HEK293T (cell line): ENCODE measurements at places on chromosomes 16 and 17.

DNA sequence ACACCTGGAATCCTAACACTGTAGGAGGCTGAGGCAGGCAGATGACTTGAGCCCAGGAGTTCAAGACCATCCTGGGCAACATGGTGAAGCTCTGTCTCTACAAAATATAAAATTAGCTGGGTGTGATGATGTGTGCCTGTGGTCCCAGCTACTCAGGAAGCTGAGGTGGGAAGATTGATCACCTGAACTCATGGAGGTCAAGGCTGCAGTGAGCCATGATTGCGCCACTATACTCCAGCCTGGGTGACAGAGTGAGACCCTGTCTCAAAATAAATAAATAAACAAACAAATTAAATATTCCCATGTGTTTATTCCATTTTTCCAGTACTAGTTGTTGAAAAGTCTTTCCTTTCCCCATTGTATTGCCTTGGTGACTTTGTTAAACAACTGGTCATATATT is 74.8 kb upstream of the DNAH17 start:
- DNase-seq, result no peak

- peak; percentile 19 for DNase-seq
These were observed 155.5 kb downstream of the ZNF423 start for GRCh38 chr16:49700251-49701064.

DNA sequence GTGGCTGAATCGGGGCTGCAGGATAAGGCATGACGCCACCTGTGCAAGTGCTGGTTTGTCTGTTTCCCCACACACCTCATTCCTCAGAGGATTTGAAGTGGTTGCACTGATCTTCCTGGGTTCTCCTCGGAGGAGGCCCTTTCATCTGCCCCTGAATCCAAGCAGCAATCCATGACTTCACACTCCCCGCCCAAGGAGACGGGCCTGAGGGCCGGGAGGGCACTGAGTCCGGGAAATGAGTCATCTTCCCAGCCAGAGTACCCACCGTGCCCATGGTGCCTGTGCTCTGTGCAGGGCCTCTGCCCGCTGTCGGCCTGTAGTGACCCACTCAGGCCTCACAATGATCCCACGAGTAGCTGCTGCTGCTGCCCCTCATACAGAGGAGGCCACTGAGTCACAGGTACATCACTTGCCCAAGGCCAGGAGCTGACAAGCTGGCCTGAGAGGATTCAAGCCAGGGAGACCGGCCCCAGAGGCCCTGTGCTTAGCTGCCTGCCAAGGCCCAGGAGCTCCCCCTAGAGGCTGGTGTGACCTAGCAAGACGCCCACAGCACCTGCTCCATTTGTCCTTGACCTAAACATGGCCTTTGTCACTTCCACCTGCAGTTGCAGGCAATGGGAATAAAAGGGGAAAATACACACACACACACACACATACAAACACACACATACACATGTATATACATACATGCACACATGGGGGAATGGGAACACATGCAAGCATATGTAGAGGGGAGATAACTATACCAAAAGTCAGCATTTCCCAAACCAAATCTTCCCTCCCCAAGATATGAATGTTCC is 240.0 kb downstream of the C16orf95 start:
- peak; percentile 79 for DNase-seq

- no peak for DNase-seq
These were observed 7.3 kb upstream of the SOCS3 start for GRCh38 chr17:78367193-78367592.

GRCh38 chr16:84988328-84989080 is 22.8 kb downstream of the ZDHHC7 start:
- DNase-seq, result no peak

DNA sequence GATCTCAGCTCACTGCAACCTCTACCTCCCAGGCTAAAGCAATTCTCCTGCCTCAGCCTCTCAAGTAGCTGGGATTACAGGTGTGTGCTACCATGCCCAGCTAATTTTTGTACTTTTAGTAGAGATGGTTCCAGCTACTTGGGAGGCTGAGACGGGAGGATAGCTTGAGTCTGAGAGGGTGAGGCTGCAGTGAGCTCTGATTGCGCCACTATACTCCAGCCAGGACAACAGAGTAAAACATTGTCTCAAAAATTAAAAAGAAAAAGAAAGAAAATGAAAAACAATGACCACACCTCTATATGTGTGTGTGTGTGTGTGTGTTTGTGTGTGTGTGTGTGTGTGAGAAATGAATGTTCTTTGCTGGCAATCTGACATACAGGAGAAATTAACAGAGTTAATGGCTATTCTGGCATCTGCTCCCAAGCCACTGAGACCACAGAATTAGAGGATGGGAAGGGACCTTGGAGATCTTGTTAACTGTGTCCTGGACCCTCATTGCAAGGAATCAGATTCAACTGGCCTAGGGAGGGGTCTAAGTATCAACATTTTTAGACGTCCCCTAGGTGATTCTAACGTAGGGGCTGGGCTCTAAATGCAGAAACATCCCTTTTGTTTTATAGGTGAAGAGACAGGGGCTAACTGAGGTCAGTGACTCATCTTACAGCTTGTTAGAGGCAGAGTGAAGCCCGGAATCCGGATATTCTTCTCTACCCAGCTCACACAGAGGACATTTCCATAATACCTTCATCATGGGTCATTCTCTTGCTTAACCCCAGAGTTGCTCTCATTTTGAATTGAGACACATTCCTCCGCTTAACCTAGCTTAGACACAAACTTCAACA is 16.4 kb upstream of the MARCHF10 start:
- DNase-seq, result no peak

DNA sequence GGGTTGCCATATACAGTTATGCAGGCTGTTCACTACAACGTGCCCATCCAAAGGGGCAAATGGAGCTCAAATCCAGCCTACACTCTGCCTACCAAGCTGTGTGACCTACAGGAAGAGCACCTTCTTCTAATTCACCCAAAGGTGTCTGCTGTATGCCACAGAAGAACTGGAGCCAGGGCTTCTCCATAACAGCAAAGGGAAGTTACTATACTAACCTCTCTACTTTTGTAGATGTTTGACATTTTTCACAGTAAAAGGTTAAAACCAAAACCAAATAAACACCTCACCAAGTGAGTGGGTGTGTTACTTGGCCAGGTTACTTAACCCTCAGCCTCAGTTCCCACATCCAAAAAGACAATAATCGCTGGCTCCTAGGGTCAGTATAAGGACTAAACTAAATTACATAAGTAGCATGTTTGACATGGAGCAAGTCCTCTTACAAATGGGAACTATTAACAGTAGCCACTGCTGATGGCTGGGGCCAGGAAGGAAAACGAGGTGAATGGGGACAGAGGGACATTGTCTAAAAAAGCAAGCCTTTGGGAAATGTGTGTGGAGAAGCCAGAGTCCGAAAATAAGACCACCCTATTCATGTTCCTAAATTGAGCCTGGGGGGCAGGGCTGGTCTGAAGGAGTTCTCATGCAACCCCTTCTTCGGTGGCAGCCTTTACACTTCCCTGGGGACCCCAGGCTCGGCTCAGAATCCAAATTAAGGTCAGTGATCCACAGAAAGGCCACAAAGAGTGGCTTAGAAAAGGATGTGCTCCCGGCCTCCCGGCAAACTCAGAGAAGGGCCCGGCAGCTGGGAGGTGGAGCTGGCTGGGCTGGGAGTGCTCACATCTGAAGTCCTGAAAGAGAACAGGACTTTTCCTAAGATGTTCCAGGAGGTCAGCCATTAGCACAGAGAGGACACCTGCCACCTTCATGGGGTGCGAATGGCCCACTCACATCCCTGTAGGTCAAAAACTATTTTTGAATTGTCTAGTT is 13.5 kb downstream of the CUEDC1 start:
- DNase-seq, result no peak

- DNase-seq, result no peak
These were observed 25.0 kb downstream of the KATNB1 start for GRCh38 chr16:57760357-57761160.

- no peak for DNase-seq
These were observed 10.1 kb downstream of the ST6GALNAC2 start for GRCh38 chr17:76575570-76575969.

GRCh38 chr17:78759203-78759968 is 22.7 kb downstream of the CYTH1 start:
- DNase-seq, result no peak

DNA sequence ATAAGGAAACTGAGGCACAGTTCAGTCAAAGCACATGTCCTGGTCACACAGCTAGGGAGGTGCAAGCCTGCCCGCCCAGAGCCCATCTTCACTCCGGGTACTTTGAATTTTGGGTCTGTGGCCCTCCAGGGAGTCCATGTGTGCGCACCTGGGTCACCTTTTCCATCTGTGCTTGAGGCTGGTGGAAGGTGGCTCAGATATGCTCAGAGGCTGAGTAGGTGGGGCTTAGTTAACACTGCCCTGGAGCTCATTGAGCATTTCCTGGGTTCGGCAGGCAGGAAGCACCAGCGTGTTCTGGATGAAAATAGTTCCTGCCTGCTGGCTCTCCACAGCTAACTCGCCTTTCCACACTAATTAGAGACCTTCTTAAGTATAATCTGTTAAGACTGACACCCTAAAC is 19.2 kb downstream of the FAM234A start:
- DNase-seq, result no peak

- no peak for DNase-seq
These were observed 43.1 kb downstream of the PIK3R5 start for GRCh38 chr17:8922451-8922850.

- no peak for DNase-seq
These were observed 139.8 kb downstream of the FOXL1 start for GRCh38 chr16:86718118-86718517.

- no peak for DNase-seq
These were observed 42.0 kb downstream of the GOSR1 start for GRCh38 chr17:30519166-30519565.

DNA sequence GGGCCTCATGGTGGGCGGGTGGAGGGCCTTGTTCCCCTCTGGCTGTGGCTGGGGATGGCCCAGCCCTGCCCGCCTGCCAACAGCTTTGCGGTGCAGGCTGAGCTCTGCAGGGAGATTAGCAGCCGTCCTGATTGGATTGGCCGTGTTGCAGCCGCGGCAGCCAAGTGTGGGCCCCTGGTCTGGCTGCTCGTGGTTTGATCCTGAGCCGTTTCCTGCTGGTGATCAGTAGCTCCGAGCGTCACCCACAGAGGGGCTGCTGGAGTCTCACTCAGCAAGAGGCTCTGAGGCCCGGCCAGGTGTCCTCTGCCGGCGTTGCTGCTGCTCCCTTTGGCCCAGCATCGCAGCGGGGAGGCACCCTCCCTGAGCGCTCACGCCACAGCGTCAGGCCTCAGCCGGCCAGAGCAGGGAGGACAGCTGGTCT is 32.5 kb downstream of the BAIAP2 start:
- DNase-seq, result no peak

DNA sequence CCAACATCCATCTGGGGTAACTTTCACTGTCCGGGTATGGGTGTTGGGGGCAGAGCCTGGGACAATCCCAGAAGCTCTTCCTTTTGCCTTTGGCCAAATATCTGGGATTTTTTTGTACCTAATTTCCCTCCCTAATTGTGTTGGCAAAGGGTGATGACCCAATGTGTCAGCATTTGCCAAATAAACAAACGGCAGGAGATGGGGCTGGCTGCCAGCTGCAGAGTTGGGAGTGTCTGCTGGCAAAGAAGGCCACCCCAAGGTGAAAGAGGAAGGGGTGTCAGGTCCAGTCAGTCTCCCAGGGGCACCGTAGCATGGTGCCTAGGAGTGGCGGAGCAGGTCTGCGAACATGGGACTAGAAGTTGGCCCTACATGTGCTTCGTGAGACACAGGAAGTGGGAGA is 73.0 kb downstream of the SLC6A2 start:
- no peak for DNase-seq

GRCh38 chr17:45847101-45847500 is 2.4 kb downstream of the SPPL2C start:
- no peak for DNase-seq

DNA sequence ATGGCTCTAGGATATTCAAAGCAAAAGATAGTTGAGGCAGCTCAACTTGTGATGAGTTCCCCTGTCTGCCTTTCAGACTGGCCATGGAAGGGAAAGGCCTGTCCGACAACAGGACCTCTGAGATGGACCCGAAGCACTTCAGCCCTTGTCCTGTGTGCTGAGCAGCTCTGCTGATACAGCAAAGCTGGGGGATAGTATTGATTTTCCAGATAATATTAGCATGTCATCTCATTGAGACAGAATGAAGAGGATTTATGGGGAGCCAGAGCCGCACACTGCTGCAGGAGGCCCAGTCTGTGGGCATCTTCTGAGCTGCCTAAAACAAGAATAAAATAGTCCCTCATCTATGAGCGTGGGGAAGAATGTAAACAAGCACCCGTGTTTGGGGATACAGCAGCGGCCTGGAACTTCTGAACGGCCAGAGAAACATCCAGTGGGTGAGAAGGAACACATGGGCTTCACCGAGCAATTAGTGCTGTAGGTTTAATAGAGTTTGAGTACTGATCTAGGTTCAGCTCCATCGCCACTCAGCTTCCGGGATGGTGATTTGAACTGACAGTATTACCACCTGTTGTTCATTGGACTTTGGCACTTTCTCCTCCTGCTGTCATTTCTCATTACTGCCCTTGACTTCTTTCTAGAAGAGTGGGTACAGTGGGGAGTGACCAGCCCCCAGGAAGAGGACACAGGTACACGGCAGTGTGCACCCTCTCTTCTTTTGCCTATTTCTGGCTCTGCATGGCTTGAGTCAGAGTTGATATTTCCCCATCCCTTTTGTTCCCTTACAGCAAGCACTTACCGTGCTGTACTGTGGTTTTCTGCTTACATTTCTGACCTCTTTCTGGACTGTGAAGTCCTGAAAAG is 96.5 kb upstream of the TBX2 start:
- DNase-seq, result no peak

DNA sequence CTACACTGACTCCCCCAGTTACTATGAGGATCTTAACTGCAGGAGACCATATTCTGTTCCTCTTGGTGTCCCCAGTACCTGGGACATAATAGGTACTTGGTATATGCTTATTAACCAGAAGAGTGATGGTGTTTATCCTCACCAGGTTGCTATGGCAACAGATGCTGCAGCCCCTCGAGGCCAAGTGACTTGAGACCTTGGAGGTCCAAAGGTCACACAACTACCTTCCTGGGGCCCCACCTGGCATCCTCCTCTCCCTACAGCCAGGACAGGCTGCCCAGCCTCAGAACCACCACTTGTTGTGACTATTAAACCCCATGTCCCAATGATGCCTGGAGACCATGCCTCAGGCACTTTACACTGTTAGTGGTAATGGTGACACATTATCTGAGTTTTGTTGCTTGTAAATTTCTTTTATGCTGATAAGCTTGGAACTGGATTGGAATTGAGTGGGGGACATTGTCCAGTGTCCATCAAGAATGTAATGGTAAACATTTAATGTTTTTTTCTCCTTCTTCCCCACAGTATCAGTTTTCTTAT is 189.4 kb downstream of the CCDC182 start:
- no peak for DNase-seq

GRCh38 chr16:54351171-54351570 is 64.6 kb upstream of the IRX3 start:
- DNase-seq, result no peak

- DNase-seq, result no peak
These were observed 24.0 kb downstream of the PIK3R5 start for GRCh38 chr17:8941520-8941919.

DNA sequence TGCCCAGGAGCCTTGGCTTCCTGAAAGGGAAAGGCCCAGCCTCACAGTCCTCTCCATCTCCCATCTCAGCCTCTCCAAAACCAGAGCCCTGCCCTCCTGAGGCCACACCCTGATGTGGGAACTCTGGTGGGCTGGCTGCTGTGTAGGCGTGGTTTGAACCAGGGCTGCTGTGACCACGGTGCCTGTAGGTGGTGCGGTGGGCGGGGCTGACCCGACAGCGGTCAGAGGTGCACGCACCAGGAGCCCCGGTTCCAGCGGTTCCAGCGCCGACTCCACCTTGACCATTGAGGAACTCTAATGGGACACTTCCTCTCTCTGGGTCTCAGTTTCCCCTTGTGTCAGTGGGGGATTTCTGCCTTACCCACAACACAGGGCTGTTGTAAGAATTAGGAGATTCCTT is 2.4 kb downstream of the RAP1GAP2 start:
- no peak for DNase-seq
